ENCODE measurements at places on chromosomes 3 and 15.

DNA sequence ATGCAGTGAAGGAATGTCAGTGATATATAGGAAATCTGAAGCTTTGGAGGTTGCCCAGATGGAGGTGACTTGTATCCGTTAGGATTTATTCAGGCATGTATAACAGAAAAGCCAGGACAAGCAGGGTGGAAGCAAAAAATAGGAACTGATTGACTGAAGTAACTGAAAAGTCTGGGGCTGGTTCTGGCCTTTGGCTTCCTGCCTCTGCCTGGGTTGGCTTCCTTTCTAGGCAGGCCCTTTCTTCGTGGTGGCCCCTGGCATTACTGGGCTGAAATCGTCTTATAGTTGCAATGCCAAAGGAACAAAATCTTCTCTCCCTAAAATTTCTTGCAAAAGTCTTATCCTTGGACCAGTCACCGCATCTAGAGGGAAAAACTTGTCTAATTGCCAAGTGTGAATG, 386.1 kb downstream of the PTPRG start:
- DNase-seq, result no peak

DNA sequence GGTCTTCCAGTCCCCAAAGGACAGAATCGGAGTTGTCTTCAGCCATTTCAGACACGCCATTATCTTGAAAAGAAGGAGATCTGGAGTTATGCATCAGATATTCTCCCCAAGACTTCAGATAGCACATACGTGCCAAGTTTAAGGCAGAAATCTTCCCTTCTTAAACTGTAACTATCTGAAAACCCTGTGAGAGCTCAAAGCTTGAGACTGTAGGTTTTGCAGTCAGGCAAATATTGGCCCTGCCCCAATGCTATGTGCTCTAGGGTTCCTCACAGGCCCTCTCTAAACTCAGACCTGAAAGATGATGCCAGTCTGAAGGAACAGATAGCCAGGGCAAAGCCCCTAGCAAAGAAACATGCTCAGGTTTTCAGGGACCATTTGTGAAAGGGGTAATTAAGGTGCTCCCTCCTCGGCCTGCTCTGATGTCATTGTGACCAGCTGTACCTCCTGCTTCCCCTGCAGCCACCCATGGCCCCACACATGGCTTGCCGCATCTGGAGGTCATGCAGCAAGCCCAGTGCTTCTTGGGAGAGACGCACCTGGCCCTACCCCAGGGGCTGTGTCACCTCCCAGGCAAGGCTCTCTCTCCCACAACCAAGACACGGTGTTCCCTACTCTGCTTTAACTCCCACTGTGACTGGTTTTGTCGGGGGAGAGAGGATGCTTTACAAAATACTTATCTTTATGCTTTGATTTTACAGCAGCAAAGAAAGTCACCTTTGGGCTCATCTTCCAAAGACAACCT, 53.4 kb upstream of the POMGNT2 start:
- no peak for DNase-seq

- DNase-seq, result no peak
These were observed 126.4 kb downstream of the RPLP1 start for GRCh38 chr15:69578787-69579583.

DNA sequence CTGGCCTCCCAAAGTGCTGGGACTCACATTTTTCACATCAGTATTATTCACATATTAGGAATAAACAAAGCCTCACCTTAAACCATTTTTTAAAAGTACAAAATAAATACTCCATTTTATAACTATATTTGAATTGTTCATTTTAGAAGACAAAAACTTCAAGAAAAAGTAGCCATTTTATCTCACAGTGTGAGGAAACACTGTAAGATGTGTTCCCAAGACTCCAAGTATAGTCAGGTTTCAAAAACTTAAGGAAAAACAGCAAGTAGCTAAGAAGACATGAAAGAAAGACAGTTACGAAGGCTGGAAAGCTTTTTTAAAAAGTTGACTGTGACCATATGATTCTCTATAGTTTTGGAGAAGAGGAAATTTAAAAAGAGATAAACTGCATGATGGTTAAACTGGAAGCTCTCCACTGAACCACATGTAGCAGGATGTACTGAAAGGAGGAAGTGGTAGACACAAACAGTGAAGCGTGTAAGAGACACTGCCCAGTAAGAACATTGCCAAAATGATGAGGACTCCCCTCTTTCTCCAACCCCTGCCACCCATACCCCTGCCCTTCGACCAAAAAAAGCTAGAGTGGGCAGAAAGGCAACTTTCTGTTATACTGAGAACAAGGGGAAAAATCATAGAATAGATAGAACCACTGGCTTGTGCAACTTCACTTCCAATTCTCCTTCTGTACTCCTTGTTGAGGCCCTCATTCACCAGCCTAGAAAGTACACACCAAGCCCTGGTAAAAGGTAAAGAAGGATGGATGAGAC, 6.2 kb upstream of the TMF1 start:
- no peak for DNase-seq

GRCh38 chr3:38108649-38109579, 28.0 kb downstream of the ACAA1 start:
- no peak for DNase-seq

DNA sequence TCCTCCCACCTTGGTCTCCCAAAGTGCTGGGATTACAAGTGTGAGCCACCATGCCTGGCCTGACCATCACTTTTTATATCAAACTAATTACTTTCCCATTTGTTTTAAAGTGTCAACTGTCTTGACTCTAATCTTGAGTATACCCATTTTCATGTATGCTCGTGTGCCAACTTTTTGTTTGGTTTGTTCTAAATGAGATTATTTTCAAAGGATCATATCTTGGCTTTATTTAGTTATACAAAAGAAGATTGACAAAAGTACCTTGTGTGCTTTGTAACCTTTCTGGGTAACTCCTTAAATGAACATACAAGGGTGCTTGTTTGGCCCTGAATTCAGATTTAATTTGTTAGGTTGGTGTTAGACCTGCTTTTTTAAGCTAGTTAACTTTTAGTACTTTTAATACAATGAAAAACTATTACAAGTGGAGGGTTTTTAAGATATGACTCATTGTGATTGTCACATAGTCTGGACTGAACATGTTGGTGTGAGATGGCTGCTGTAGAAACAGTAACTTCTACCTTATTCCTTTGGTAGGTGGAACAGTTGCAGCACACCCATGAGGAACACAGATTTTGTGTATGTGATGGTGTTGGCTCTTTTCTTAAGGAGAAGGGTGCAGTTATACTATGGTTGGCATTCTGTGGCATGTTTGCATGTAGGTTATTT, 10.7 kb downstream of the KIF23 start:
- no peak for DNase-seq

GRCh38 chr15:74955796-74956647, 550 bp downstream of the RPP25 start:
- peak; percentile 49 for DNase-seq

DNA sequence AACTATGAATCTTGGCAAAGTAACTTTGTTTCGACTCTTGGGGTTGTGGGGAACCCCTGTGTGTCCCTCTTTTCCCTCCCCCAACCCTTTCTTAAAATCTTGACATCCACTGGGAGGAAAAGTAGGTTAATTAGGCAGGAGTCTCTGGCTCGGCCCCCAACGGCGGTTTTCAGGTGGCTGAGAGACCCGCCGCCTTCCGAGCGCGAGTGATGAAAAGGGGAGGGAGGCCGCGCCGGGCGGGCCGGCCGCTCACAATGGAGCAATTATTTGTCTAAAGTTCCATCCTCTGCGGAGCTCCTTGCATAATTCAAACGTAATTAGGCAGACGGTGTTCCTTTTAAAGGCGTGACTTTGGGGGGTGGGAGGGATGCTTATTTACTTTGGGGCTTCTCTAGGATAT, 51.7 kb downstream of the ZIC4 start:
- no peak for DNase-seq

- DNase-seq, result no peak
These were observed 567 bp downstream of the TICRR start for GRCh38 chr15:89575656-89576416.

DNA sequence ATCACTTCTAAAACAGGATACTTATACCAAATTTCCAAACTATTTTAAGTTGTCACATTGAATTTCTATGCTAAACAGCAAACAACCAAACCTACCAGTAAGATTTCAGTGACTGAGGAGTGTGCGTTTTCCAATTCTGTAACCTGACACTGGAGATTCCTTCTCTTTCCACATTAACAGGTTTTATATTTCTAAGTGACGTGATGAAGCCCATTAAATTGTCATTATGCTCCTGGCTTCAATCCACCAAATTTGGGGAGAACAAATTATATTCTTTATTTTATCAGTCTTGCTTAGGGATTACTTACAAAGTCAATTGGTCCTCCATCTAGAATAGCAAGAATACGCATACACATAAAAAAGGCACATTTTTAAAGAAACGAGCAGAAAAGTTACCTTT, 764.8 kb upstream of the NR2F2 start:
- no peak for DNase-seq
